Activated CD8-positive, alpha-beta memory T cell treated with anti-CD3 and anti-CD28 coated beads, Interleukin-2, amount 10 ng/mL, durations not matched to agents 7 days and 5 days (primary cell): ENCODE measurements at places on chromosomes 3 and 15. TPM values are rescaled to one million over a fixed set of nuclear protein-coding genes. Genes with fewer than 3 reads are reported as not detected.

DNA sequence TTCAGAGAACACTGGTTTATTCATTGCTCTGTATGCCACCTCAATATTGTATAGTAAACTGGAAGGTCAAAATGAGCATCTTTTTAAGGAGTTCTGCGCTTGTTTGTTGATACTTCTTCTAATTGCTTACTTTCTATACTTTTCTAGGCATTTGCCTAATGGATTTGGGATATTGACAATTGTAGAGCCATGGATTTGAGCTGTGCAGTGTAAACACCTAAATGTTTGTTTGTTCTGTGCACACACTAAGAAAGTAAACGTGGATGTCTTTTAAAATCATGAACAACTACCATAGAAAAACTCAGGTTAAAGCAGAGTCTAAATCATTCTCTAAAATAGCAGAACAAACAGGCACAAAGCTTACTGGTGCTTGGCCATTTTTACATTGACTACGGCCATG is 436.6 kb upstream of the GBE1 start:
- H3K4me3 ChIP-seq, result no peak overlapping the region
- no peaks in the 10 kb centered on the region for H3K27me3 ChIP-seq
- no peaks in the 10 kb centered on the region for H3K36me3 ChIP-seq
- no peaks in the 10 kb centered on the region for H3K4me1 ChIP-seq

DNA sequence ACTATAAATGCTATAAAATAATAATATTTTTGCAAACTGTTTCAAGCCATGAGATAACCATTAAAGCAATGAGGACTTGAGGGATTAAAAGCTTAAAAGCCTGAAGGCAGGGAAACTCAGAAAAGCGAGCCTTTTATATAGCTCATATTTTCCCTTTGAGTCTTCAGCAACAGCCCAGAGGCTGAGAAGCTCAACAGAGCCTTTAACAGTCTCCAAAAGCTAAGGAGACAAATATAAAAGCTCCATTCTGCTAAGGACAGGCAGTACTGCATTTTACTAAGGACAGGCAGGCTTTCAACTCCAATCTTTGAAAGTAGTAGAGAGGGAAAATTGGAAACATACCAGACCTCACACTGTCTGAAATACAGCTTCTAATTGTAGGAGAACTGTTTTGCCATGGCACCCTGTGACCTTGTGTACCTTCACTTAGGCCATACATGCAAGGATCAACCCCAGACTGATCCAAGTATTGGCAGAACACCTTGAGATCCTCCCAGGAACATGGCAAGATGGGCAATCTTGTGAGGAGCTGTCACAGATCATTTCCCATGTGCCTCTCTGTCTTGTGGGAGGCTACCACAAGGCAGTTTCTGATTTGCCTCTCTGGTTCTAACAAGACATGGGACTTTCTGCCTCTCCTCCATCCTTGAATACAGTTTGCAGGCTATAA is 53.1 kb upstream of the ARNT2 start:
- DNase-seq, result no peak
- peaks cover 34% of the 10 kb centered on the region for H3K27me3 ChIP-seq
- H3K36me3 ChIP-seq, result no peaks in the 10 kb centered on the region
- no peak overlapping the region for H3K4me3 ChIP-seq
- H3K27ac ChIP-seq, result no peak overlapping the region

- H3K4me1 ChIP-seq, result no peaks in the 10 kb centered on the region
- H3K27ac ChIP-seq, result no peak overlapping the region
- no peaks in the 10 kb centered on the region for H3K36me3 ChIP-seq
- H3K4me3 ChIP-seq, result no peak overlapping the region
- no peaks in the 10 kb centered on the region for H3K27me3 ChIP-seq
These were observed 214.9 kb upstream of the ARRDC4 start for GRCh38 chr15:97745481-97746071.

- no peak overlapping the region for H3K4me3 ChIP-seq
- DNase-seq, result no peak
- H3K4me1 ChIP-seq, result no peaks in the 10 kb centered on the region
- no peaks in the 10 kb centered on the region for H3K36me3 ChIP-seq
- H3K27me3 ChIP-seq, result peaks cover 4% of the 10 kb centered on the region
These were observed 88.4 kb downstream of the PLCH1 start for GRCh38 chr3:155656466-155656865.

GRCh38 chr3:23808525-23808924 is 2.8 kb downstream of the UBE2E1 start:
- H3K27me3 ChIP-seq, result peaks cover 17% of the 10 kb centered on the region
- no peak for DNase-seq
- peaks cover 56% of the 10 kb centered on the region for H3K4me1 ChIP-seq
- H3K36me3 ChIP-seq, result peaks cover 37% of the 10 kb centered on the region
- H3K4me3 ChIP-seq, result peak overlapping the region; percentile 2

DNA sequence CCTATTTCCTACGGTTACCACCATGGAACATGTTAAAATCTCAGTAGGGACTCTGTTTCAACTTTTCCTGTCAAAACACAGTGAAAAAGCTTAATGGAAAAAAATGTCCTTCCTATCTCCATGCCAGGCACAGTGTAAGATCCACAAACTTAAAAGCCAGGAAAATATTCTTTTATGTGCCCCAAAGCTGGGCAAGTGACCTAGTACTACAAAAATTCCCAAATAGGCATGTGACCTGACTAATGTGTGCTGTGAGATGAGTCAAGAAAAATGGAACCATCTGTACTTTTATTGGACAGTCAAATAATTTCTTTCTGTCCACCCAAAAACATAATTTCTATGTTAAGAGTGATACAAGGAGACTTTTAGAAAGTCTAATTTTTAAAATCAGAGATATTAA is 406.0 kb downstream of the ZBTB20 start:
- H3K4me1 ChIP-seq, result peaks cover 18% of the 10 kb centered on the region
- DNase-seq, result no peak
- no peaks in the 10 kb centered on the region for H3K27me3 ChIP-seq
- H3K36me3 ChIP-seq, result peaks cover 4% of the 10 kb centered on the region
- H3K4me3 ChIP-seq, result no peak overlapping the region

- DNase-seq, result no peak
- H3K4me1 ChIP-seq, result no peaks in the 10 kb centered on the region
- H3K4me3 ChIP-seq, result no peak overlapping the region
- no peak overlapping the region for H3K27ac ChIP-seq
These were observed 563.4 kb downstream of the ROBO1 start for GRCh38 chr3:79204351-79204750.

DNA sequence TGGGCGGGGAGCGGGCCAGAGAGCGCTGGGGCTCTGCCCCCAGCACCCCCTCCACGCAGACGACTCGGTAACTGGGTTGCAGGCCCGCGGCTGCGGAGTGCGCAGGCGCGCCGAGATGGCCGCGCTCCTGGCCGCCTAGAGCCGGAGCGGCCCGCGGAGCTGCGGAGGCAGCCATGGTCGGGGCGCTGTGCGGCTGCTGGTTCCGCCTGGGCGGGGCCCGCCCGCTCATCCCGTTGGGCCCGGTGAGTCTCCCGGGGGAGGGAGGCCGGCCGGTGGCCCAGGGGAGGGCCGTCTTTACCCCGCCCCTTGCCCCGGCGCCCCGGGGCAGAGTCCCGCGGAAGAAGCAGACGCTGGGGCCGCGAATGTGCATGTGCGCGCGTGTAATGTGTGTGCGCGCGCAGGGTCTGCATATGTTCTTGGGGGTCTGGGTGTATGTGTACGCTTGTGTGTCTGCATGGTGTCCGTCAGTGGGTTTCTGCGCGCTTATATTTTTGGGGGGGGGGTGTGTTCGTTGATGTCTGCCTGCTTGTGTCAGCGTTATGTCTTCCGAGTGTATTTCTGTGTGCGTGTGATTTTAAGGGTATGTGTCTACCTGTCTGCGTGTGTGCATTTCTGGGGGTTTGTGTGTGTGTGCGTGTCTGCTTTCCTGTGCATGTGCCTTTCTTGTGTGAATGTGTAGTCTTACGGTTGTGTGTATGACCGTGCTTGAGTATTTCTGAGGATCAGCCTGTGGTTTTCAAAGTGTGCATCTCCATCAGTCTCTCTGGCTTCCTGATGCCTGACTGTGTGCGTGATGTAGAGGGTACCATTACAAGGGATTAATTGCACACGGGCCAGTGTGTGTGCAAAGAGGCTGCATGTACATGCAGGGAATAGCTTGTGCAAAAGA is at the start of gene ABHD14A:
Gene ABHD14A, plus strand, starts transcription at position 102 of the 889 bp plus-strand sequence. Its CDS starts 72 bp downstream, at position 174.
- DNase-seq, result peak; percentile 77
- peak within 1 kb of the TSS; percentile 92 for H3K27ac ChIP-seq
- H3K36me3 ChIP-seq, result no peaks in the 10 kb centered on the region
- no peaks in the 10 kb centered on the region for H3K27me3 ChIP-seq
- peak within 1 kb of the TSS; percentile 98 for H3K4me3 ChIP-seq

- H3K36me3 ChIP-seq, result peaks cover 13% of the 10 kb centered on the region
- H3K27ac ChIP-seq, result peak overlapping the region; percentile 87
- peak; percentile 77 for DNase-seq
- H3K4me1 ChIP-seq, result peaks cover 43% of the 10 kb centered on the region
- no peaks in the 10 kb centered on the region for H3K27me3 ChIP-seq
- H3K4me3 ChIP-seq, result peak overlapping the region; percentile 86
These were observed 600 bp downstream of the FBXO45 start for GRCh38 chr3:196569003-196569516.

DNA sequence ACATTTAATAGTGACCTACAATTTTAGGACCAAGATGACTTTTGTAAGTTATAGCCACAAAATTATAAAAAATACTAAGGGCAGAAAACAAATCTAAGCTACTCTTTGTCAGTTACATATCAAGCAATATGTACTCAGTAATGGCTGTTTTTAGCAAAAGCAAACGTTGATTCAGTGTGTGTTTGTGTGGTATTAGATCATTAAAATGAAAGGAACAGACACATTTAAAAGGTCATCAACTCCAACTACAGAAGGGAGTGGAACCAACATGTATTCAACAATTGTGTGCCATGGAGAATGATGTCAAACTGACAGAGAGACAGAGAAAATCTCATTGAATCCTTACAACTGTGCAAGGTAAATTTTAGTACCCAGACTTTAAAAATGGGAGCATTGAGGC is 268.8 kb upstream of the STT3B start:
- no peak for DNase-seq
- H3K27me3 ChIP-seq, result no peaks in the 10 kb centered on the region
- peaks cover 4% of the 10 kb centered on the region for H3K36me3 ChIP-seq

Gene MUSTN1
- 0.40 TPM for total RNA-seq

Gene TMEM266
- total RNA-seq, result not detected

Gene ZDHHC23
- 3.9 TPM for total RNA-seq

Gene CCR8
- total RNA-seq, result 47.6 TPM
